A549 treated with ZK216348 at 1 μM for 4 hours (cell line): ENCODE measurements at places on chromosomes 7 and 10. TPM values are rescaled to one million over a fixed set of nuclear protein-coding genes. Genes with fewer than 3 reads are reported as not detected.

STOX1 gene
- total RNA-seq = 0.52 to 1.1 TPM (median 0.74 TPM) in 5 replicates

ANKRD2 gene
- total RNA-seq = 3.9 to 6.4 TPM (median 5.4 TPM) in 5 replicates

ALOX5 gene
- 0.16 to 0.35 TPM (median 0.22 TPM) in 5 replicates for total RNA-seq

ARHGAP22 gene
- 3.1 to 4.7 TPM (median 4.0 TPM) in 5 replicates for total RNA-seq

IL2RA gene
- not detected in 5 replicates for total RNA-seq

PALD1 gene
- total RNA-seq = 4.2 to 8.5 TPM (median 7.4 TPM) in 5 replicates

OR2A12 gene
- not detected in 5 replicates for total RNA-seq

CALHM3 gene
- 0.27 to 0.55 TPM (median 0.32 TPM) in 5 replicates for total RNA-seq

FFAR4 gene
- total RNA-seq = 0.12 to 0.33 TPM (median 0.22 TPM) in 5 replicates

ZNF37A gene
- total RNA-seq = 5.0 to 6.7 TPM (median 5.5 TPM) in 5 replicates

METTL27 gene
- 4.8 to 10.2 TPM (median 8.1 TPM) in 5 replicates for total RNA-seq
